Left kidney (tissue), 8 donors: ENCODE measurements at places on chromosomes 16 and 17. TPM values are rescaled to one million over a fixed set of nuclear protein-coding genes. Genes with fewer than 3 reads are reported as not detected.

Gene SECTM1
- polyA plus RNA-seq, result 1.3 TPM

Gene NT5M
- polyA plus RNA-seq, result 3.9 TPM

Gene ADCY9
- 9.5 TPM for polyA plus RNA-seq

Gene TBC1D3D
- polyA plus RNA-seq, result 3.1 TPM

Gene PLXDC1
- polyA plus RNA-seq, result 5.9 TPM

- no peak for DNase-seq
Measured at GRCh38 chr16:85991856-85992255, 92.9 kb downstream of the IRF8 start.

DNA sequence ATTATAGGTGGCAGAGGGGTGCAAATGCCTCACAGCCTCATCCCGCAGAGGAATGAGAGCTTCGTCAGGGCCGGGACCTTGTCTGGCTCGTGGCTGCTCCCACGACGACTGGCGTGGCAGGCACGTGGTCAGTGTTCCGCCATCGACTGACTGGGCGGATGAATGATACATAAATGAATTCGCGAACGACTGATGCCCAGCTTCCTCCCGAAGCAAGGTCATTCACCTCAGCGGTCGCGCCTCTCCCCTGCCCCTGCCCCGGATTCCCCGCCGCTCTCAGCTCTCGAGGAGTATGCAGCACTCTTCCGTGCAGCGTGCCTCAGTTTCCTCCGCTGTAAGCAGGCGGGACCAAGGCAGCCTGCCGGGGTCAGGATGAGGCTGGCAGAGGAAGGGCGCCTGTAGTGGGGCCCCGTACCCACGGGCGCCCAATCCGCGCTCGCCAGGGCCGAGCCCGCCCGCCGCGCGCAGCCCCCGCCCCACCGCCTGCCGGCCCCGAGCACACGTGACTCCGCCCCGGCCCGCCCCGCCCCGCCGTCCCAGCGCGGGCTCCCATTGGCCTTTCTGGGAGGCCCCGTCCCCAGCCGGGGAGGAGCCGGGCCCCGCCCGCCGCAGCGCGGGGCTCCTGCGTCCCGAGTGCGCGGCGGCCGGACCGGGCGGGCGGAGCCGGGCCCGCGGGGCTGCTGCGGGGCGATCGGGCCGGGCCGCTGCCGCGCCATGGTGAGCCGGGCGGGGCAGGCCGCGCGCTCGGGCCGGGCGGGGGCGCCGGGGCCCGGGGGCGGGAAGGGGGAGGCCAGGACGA lies at the start of gene SNN:
Gene SNN (plus strand): TSS at position 632 of the 799 bp plus-strand sequence. CDS start 7,605 bp downstream, outside the sequence.
- peak; percentile 92 for DNase-seq

- no peak for DNase-seq
Measured at GRCh38 chr17:70271200-70271599, 101.9 kb downstream of the KCNJ2 start.

DNA sequence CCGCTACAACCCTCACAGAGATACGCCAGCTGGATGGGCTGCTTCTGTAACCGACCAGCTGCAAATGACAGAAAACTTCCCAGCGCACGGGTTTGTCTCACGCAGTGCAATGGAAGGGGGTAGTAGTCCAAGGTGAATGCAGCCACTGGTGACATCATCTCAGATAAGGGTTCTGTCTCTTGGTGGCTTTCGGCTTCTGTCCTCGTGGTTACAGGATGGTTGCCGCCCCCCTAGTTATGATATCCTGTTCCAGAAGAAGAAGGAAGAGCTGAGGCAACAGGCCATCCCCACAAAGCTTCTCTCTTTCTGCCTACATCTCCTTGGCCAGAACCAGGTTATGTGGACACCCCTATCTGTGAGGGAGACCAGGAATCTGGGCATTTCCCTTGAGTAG lies 40.3 kb upstream of the BAHCC1 start:
- DNase-seq, result no peak

GRCh38 chr16:11848842-11849241 lies 2.5 kb downstream of the RSL1D1 start:
- DNase-seq, result no peak

- no peak for DNase-seq
Measured at GRCh38 chr16:11118479-11118878, 137.5 kb downstream of the SOCS1 start.

- no peak for DNase-seq
Measured at GRCh38 chr16:2860826-2861567, 3.0 kb upstream of the PRSS22 start.

DNA sequence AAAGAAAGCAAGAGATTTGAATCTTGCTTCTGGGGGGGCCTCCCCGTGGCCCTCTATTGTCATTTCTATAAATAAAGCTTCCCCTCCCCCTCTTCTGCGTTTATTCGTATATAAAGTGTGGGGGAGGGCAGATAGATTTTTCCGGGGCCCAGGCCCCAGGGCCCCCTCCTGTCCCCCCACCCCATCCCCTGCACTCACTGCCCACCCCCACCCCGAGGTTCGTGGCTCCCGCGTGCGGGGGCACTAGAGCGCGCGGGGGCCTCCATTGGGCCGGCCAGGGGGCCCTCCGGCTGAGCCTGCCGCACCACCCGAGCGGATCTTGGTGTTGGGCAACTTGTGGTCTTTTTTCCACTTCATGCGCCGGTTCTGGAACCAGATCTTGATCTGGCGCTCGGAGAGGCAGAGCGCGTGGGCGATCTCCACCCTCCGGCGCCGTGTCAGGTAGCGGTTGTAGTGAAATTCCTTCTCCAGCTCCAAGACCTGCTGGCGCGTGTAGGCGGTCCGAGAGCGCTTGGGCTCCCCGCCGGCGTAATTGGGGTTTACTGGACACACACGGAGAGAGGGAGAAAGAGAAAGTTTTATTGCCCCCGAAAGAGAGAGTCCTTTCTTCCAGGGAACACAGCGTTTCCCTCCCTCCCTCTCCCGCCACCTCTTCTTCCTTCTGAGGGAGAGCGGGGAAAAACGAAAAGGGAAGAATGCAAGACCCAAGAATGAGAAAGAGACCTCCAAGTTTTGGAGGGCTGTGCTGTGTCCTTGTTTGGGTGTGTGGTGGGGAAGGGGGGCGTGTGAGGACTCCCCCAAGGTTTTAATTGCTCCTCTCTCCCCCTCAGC lies 1.5 kb downstream of the HOXB4 start:
- DNase-seq, result no peak
